G401 (cell line): ENCODE measurements at places on chromosomes 1 and 21. TPM values are rescaled to one million over a fixed set of nuclear protein-coding genes. Genes with fewer than 3 reads are reported as not detected.

MARK1 gene
- total RNA-seq, result 4.0 and 6.4 TPM in 2 replicates

GRCh38 chr21:45788637-45789506 is 145.3 kb downstream of the PCBP3 start:
- DNase-seq, result no peak

DNA sequence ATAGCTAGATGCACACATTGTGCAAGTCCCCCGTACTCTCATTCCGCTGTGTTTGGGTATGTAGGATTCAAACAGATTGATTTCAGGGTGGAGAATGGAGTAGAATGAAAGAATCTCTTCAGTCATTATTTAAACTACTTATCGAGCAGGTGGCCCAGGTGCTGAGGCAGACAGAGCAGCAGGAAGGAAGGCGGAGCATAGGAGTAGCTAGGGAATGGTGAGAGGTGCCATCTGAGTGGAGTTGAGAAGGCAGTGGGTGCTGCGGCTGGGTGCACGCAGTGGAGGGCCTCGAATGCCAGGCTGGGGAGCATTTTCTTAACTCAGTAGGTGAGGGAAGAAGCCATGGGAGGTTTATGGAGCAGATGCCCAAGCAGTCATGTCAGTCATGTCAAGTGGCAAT is 45.2 kb upstream of the CD101 start:
- no peak for DNase-seq

GRCh38 chr1:74681851-74682250 is 8.3 kb upstream of the ERICH3 start:
- DNase-seq, result no peak

GRCh38 chr1:26923711-26924110 is 2.2 kb downstream of the NUDC start:
- DNase-seq, result no peak

HORMAD1 gene
- not detected in 2 replicates for total RNA-seq

DNA sequence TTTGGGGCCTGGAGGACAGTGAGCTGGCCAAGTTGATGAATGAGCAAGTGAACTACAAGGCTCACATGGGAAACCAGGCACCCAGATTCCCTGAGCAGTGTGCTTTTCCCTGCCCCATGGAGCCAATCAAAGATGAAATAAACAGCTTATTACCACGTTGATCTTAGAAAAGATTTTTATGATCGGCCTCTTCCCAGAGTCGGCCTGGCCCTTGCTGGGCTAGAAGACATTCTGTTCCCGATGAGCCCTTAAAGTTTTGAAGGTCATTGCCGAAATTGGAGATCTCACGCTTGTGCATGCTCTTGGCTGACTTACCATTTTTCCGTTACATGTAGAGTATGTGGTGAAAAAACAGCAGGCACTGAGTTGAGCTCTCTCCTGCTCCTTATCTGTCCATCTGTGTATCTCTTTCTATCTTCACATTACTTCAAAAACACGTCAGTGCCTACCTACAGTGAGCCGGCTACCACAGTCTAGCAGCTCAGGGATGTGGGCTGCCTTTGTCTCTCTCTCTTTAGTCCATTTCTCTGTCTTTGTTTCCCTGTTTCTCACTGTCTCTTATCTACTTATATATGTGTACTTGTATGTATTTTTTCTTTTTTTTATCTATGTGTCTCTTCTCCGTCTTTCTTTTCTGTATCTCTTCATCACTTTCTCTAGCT is 248.8 kb upstream of the USP24 start:
- DNase-seq, result no peak

DNA sequence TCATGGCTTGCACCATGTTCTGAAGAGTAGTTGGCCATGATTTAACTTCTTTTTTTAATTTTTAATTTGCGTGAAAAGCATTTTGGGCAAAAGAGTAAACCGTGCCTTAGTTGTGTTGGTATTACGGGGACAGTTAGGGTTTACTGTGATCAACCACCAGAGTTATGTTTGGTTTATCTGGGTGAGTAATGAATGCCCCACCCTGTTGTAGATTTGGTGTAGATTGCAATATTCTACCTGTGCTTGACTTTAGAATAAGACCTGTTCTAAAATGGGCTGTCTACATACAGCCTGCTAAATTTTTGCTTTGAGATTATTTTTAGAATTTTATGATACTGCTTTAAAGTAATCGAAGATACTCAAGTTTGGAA is 1.4 kb downstream of the USP25 start:
- no peak for DNase-seq

GRCh38 chr1:163022129-163022528 is 47.0 kb upstream of the RGS4 start:
- DNase-seq, result no peak

DNA sequence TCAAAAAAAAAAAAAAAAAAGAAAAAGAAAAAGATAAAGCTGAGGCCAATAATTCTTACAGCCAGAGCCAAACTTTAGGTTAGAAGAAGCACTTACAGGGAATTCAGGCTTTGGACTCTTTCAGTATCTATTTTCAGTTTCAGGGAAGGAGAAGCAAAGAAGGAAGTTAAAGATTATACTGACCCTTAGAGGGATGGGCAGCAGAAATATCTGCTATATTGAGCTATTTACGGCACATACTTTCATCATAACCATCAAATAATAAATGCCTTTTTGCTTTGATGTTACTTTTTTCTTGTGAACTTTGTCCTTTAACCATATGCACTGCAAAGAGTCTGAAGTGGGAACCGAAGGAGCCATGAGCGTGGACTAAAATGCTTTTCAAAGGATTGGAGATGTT is 42.0 kb downstream of the TM2D1 start:
- no peak for DNase-seq

AGMAT gene
- 2.0 and 2.6 TPM in 2 replicates for total RNA-seq

GRCh38 chr21:43936247-43936967 is 71.4 kb downstream of the AGPAT3 start:
- peak; percentile 62 for DNase-seq

GOLPH3L gene
- 4.4 and 11.1 TPM in 2 replicates for total RNA-seq

SPRR3 gene
- total RNA-seq, result not detected in 2 replicates

DNA sequence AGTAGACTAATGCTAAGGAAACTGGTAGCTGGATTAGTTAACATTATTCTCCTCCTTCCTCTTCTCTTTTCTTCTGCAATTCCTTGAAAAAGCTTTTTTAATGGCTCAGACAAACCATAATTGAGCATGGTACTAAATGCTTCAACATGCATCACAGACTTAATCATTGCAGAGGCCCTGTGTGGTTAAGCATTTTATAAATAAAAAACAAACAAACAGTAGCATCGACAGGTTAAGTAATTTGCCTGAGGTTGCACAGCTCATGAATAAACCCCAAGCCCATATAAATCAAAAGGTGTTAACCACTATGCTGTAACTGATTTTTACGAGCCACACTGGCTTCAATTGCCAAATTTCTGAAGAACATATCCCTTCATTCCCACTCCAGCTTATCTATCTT is 462.1 kb downstream of the LMO4 start:
- DNase-seq, result no peak

KIF26B gene
- 9.8 and 10.5 TPM in 2 replicates for total RNA-seq

DNA sequence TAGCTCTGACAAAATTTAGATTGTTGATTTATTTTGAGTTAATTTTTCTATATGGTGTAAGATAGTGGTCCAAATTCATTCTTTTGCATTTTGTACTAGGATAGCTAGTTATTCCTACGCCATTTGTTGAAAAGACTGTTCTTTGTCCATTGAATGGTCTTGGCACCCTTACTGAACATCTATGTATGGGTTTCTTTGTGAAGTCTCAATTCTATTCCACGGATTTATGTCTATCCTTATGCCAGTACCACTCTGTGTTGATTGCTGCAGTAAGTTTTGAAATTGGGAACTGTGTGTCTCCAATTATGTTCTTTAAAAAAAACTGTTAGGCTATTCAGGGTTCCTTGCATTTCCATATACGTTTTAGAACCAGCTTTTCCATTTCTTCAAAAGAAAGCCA is 145.7 kb downstream of the ZNF644 start:
- no peak for DNase-seq

ZNF683 gene
- total RNA-seq, result not detected in 2 replicates

SGIP1 gene
- not detected in 2 replicates for total RNA-seq
